ENCODE measurements at places on chromosomes 1 and 21.

GRCh38 chr1:57424231-57425027 is 569 bp upstream of the DAB1 start:
- peak; percentile 81 for DNase-seq

GRCh38 chr21:20996421-20997310 is 1.5 kb upstream of the NCAM2 start:
- DNase-seq = peak; percentile 35

DNA sequence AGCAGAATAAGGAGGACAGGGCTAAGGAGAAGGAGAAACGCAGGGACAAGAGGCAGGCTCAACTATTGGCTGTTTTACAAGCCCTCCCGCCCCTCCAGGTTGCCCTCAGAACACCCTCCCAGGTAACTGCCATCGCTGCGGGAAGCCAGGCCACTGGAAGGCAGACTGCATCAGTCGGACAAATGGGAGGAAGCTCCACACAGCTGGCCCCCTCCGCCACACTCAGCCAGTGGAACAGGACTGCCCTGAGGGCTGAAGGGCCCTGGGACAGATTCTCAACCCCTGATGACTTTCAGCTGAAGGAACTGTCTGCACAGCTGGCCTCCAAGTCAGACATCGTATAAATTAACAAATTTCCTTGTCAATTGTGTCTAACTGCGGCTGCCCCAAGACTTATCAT is 21.8 kb downstream of the LRRC3 start:
- no peak for DNase-seq

- DNase-seq = no peak
These were observed 54.7 kb downstream of the SLC37A1 start for GRCh38 chr21:42568376-42568775.

GRCh38 chr1:5755552-5756125 is 236.6 kb downstream of the NPHP4 start:
- DNase-seq = no peak

- DNase-seq = no peak
These were observed 20.6 kb upstream of the PPM1J start for GRCh38 chr1:112735752-112736151.

DNA sequence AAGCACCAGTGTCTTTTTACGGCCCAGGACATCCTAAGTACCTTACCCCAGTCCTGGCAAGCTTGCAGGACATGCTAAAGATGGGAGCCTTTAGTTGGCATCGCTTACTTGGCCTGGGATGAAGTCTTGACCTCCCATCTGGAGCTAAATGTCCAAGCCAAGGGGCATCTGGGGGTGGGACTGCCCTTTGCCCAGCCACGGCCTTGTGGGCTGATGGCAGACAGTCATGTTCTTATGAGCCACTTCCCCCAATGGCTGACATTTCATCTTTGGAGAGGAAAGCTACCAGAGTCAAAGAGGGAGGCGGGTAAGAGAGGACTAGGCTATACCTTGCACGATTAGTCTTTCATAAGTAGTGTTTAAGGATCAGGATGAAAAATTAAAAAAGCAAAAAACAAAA is 32.2 kb downstream of the OPTC start:
- DNase-seq = peak; percentile 0

DNA sequence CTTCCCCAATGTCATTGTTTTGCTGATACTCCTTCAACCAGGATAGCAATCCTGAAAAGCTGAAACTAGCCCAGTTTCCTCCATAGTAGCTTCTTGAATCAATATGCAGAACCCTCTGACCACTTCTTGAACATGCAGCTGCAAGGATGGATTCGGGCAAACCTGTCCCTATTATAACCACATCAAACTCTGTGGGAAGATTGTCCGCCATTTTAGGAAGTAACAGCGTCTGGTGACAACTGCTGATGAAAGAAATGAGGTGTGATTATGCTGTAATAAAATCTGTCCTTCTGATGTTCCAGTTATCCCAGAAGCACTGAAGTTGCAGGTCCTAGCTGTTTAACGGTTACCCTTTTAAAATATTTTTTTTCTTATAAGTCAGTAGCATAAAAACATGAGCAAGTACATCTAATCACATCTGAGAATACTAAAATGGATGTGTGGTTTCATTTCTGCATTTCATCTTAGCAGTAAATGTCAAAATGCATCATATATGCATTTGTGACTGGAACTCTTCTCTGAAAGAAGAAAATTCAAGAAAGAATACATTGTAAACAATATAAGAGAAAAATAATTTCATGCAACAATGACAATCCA is 4.5 kb downstream of the CHML start:
- no peak for DNase-seq

DNA sequence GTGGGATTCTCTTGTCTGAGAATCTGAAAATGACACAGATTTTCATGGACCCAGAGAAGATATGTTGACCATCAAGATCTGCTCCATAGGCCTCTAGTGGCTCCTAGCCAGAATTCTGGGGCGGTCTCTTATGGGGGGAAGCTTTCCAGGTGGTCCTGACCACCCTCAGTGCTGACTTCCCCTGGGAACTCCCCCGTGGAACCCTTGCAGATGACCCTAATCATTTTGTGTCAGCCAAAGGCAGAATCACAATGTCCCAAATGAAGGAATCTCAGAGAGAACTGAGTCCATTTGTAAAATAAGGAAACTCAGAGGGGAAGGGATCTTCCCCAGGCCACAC is 3.6 kb downstream of the HEYL start:
- no peak for DNase-seq

DNA sequence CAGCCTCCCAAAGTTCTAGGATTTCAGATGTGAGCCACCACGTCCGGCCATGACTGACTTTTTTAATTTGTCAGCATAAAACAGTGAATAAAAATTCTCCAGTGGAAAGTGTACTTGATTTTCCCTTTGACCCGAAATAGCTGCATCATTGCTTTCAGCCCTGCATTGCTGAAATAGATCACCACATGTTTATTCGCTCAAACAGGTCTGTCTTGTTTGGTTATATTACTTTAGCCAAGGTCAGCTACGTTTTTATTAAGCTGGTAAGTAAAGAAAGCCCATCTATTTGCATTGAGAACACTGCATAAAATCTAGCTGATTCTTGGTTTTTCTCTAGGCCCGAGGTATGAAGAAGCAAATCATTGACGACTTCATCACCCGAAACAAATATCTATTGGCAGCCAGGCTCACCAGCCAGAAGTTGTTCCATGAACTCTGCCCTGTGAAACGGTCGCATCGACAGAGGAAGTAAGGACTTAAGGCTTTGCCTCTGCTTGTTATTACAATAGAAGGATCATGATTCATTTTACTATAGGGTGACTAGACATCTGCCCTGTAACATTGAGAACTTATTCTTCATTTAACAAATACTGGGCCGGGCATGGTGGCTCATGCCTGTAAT is 25.6 kb downstream of the AGMAT start:
- DNase-seq = no peak

DNA sequence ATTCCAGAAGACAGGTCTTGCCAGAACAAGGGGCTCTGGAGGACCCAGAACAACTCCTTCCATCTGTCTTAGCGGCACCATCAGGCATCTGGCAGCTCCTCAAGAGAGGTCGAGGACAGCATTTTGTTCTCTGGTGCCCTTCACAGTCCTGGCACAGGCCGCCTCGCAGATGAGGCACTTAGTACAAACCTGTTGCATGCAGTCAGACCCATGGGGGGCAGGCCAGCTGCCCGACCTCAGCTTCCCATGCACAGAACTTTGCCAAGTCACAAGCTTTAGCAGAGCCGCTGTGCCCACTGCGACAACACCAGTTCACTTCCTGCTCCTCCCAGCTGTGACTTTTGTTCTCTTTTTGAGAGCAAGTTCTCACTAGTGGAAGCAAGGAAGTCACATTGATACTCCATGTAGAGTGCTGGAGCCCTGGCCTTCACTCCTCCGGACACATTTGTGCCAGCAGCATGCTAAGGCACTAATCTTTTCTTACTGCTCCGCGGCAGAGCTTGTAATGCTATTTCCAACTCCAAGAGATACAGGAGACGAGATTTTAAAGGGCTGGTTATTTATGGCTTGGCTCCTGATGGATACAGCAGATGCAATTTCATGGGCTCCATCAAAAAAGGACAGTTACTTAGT is 44.6 kb downstream of the HMGB4 start:
- DNase-seq = no peak

DNA sequence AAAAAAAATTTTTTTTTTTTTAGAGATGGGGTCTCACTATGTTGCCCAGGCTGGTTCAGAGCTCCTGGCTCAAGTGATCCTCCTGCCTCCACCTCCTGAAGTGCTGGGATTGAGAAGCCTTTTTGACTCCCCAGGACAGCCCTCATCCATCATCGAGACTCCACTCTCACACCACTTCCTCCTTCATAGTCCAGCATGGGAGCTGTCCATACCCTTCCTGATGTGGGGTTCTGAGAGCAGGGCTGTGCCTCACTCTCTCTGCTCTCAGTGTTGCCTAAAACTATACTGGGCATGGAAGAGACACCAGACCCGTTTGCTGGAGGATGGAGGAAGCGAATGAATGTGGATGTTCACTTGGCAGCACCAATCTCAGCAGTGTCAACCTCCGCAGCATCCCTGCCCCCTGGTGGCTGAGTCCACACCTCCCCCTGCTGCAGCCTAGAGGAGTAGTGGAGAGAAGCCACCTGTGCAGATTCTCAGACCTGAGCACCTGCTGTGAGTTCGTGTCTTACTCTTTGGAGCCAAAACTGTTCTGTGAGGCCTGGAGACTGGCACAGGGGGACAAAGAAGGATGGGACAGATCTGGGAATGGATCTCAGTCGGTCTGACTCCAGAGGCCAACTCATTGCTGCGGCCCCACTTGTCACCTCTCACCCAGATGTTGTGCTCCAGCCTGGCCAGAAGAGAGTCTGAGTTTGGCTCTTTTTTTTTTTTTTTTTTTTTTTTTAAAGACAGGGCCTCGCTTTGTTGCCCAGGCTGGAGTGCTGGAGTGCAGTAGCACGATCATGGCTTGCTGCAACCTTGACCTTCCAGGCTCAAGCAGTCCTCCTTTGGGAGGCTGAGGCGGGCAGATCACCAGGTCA is 17.7 kb downstream of the TINAGL1 start:
- DNase-seq = peak; percentile 82

DNA sequence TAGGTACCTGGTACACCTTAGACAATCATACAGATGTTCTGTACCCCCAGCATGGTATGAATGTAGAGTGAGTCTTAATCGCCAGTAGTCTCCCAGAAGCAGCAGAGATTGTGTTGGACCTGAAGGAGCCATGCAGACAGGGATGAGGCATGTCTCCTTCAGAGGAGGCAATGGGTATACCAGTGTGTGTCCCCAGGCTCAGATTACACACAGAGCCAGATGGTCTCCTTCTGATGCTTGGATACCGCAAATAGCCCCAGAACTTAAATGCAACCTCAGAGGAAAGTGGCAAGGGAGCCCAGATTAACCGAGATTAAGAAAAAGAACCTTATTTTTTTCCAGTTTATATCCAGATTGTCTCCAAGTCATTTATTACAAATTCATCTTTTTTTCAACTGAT is 96.8 kb upstream of the C21orf91 start:
- no peak for DNase-seq

GRCh38 chr1:225378880-225379279 is 49.0 kb downstream of the LBR start:
- DNase-seq = peak; percentile 64

DNA sequence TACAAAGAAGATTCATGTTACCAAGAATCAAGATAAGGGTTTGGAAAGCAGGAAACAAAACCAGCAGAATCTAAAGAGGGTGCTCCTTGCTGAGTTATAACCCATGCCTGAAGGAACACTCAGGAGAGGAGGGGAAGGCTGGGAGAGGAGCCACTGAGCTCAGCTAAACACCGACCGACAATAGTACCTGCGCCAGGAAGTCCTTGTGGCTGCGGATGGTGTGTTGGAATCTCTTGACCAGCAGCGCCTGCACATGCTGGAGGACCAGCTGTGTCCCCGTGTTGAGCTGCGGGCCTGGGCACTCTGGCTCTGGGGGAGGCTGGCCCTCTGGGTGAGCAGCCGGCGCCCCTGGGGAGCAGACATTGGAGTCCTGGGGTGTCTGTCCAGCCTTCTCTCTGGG is 89.4 kb downstream of the ABCA4 start:
- DNase-seq = no peak

DNA sequence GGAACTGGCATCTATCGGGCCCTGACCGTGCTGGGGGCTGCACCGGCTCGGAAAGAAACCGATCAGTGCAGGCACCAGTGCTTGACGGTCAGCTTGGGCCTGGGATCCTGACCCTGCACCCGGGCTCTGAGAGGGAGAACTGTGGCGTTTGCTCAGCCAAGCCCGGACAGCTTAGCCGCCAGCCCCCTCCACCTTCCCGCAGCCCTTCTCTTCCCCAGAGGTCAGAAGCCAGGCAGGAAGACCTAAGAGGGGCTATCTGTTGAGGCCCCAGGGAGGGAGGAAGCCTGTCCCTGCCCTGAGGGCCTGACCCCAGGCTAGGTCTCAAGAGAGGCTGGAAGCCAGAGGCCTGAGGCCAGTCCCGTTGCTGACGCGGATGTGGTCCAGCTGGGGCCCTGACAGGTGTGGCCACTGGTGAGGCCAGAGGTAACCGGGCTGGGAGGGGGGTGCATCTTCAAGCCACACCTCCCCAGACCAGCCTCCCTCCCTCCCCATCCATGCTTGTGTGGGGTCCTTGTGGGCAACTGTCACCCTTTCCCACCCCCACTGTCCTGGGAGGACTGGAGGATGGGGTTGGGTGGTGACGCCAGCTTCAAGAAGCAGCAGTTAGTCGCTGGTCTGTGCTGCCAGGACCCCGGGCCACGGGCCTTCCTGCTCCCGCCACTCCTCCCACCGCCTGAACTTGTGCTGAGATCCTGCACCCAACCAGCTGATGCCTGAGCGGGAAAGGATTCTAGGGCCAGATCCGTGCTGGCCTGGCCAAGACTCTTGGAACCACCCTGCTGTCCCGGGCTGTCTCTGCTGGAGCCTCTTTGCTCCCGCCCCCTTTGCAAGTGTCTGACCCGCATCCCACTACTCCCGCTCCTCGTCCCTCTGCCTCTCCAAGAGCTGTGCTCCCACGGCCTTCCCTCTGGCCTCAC is 2.6 kb upstream of the DVL1 start:
- DNase-seq = no peak

- no peak for DNase-seq
These were observed 41.9 kb downstream of the SLC45A1 start for GRCh38 chr1:8359617-8360481.

- DNase-seq = no peak
These were observed 181.6 kb downstream of the PTPRU start for GRCh38 chr1:29417971-29418370.

- DNase-seq = no peak
These were observed 51.2 kb downstream of the CCDC185 start for GRCh38 chr1:223444411-223444810.

DNA sequence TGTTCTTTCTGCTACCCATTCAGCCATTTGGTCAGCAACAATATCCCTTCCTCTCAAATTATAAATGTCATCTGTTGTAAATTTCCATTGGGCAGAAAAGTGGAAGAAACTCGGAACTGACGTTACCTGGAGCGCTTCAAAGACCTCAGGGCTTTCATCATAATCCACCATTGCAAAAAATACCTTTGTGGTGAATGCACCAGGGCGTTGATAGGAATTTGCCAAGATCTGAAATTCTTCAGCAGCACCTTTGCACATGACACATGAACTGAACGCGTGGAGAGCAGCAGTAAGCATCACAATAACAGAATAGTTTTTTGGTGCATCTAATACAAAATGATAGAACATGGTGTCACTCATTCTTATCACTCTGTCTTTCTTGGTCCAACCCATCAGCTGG is 3.1 kb upstream of the TEKT2 start:
- DNase-seq = no peak

- DNase-seq = no peak
These were observed 310.0 kb upstream of the SNX7 start for GRCh38 chr1:98351561-98351960.

- DNase-seq = peak; percentile 41
These were observed 1.2 kb downstream of the VAV3 start for GRCh38 chr1:107963601-107964335.

Measured in neural progenitor cell (in vitro differentiated cells).